ENCODE measurements at places on chromosomes 6 and 20.

GRCh38 chr6:94698773-94699172, 878.6 kb upstream of the MANEA start:
- DNase-seq, result no peak

GRCh38 chr6:116996842-116997241, 119.8 kb downstream of the RFX6 start:
- DNase-seq, result no peak

DNA sequence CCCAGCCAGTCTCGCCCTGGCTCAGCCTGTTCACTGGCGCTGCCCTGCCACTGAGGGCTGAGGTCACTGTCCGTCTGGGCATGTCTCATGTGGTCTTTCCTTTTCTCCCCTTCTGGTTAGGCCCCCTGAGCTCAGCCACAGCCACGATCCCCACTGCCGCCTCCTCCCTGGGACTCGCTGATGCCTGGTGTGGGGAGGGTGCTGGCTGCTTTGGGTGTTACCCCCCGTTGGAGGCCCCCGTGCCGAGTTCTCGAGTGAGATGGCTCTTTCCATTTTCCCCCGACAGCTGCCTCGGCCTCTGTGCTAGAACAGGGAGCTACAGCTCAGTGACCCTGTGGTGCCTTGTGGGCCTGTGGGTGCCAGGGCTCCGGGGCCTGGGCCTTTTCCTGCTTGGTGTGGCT, 14.9 kb upstream of the TCFL5 start:
- DNase-seq, result no peak

DNA sequence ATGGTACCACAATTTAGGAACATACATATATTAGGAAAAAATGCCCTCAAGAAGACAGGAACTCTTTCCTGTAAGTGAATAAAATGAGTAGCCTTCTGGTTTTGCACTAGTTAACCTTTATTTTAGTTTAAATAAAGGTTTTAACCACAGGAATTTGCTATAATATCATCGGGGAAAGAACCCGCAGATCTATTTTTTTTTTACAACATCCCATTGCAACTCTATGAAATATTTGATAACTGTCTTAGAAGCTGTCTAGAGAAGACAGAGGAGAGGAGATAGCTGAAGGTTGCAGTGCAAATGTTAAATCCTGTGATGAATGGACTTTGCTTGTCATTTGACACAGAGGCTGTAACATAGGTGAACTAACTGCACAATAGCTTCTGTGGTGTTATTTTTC, 69.5 kb downstream of the TINAG start:
- no peak for DNase-seq

- no peak for DNase-seq
These were observed 4.1 kb downstream of the TCF21 start for GRCh38 chr6:133892813-133893691.

GRCh38 chr6:143258945-143259344, 191.6 kb downstream of the ADAT2 start:
- no peak for DNase-seq

GRCh38 chr20:41425180-41425884, 58.7 kb upstream of the EMILIN3 start:
- DNase-seq, result no peak

- DNase-seq, result no peak
These were observed 197.2 kb downstream of the FOXC1 start for GRCh38 chr6:1806935-1807334.

GRCh38 chr6:21450149-21450548, 143.4 kb upstream of the SOX4 start:
- DNase-seq, result no peak

DNA sequence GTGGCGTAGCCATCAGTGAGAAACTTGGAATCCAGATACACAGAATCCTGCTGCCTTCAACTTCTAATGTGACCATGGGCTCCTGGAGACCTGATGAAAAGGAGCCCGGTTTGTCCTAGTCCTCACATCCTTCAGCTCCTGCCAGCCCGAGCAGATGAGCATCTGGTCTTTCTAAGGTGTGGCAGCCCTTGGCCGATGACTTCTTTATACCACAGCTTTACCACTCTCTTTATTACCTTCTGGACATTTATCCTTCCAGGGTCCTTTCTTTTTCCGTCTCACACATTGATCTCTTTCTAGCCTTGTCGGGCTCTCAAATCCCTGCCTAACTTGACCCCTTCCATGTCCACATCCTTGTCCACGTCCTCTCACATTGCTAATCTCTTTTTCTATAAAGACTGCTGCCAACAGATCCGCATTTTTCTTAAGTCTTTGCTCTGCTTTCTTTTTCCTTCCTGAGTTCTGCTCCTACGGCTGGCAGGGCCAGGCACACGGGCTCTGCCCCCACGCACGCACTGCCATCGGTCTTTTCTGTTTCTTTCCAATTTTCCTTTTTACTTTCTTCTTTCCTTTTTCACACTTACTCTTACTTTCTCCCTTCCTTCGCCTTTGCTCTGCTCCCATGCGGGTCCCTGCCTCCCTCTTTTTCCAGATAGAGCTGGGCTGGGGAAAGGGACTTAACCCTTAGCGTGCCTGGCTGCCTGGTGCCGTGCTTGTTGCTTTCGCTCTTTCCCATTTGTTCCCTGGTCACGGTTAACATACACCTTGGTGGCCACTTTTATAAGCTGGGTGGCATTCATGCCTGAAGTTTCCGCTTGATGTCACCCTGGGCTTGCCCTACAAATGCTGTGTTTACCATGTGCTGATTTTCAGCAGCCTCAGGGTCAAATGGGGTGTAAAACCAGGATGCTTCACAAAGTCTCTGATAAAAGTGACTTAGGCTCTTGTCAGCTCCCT, 9.4 kb upstream of the GMPR start:
- DNase-seq, result no peak

DNA sequence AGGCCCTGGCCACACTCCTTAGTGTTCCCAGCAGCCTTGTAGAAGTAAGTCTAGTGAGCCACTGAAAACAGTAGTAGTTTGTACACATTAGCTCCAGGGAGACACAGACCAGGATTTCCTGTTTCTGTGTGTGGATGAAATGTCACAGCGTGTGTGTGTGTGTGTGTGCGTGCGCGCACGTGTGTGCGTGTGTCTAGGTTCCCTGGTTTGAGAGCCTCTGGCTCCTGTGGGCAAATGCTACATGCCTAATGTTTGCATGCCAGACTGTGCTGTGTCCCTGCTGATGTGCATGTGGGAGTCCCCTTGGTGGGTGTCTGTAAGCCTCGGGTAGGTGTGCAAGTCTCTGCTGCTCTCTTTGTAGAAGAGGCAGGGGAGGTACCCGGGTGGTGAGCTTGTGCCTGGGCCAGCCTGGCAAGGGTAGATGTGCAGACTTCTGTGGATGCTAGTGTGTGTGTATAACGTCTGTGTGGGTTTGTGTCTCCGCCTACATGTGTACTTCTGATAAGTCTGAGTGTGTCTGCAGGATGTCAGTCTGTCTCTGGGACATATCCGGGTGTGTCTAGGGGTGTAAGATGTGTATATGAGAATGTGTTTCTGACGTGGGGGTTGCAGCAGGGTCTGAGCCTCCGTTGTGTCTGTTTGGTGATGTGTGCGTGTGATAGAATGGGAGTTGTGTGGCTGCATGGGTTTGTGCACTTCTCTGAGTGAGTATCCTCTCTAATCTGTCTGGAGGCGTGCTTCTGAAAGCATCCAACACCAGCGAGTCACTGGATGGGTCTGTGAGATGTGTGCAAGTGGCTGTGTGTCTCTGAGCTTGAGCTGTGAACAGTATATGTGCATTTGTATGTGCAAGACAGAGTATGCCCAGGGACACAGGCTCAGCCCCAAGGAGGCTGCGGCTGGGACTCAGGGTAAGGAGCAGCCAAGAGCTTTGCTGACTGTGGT, 19.0 kb upstream of the TLDC2 start:
- no peak for DNase-seq

All from right renal pelvis (tissue), 4 donors.